Muscle of leg (tissue), 16 donors: ENCODE measurements at places on chromosomes 12 and 14. TPM values are rescaled to one million over a fixed set of nuclear protein-coding genes. Genes with fewer than 3 reads are reported as not detected.

The MSI1 gene
- total RNA-seq = 1.2 TPM

The LRRC10 gene
- not detected for total RNA-seq

The ZNF891 gene
- total RNA-seq = 1.9 TPM

The CD4 gene
- total RNA-seq = 3.1 TPM

The ALG10B gene
- total RNA-seq = 4.6 TPM

The CCDC177 gene
- total RNA-seq = under 0.01 TPM

The ALKBH1 gene
- 11.4 TPM for total RNA-seq

The KRT82 gene
- total RNA-seq = not detected

The MYF5 gene
- total RNA-seq = 31.1 TPM

The GPRC5D gene
- not detected for total RNA-seq

The CBLN3 gene
- 1.2 TPM for total RNA-seq

The B4GALNT3 gene
- 6.0 TPM for total RNA-seq

The CLEC4C gene
- total RNA-seq = not detected

The CLEC7A gene
- 1.2 TPM for total RNA-seq

The KERA gene
- 223 TPM for total RNA-seq

The CD69 gene
- 0.93 TPM for total RNA-seq

The APOF gene
- not detected for total RNA-seq

The AKAP6 gene
- total RNA-seq = 87.1 TPM

The MANSC4 gene
- not detected for total RNA-seq

The RNU7-1 gene
- total RNA-seq = not detected

The DNAJC22 gene
- 0.04 TPM for total RNA-seq

The GLT1D1 gene
- total RNA-seq = 0.71 TPM

The CLEC6A gene
- total RNA-seq = not detected

The DCP1B gene
- total RNA-seq = 8.3 TPM

The CEBPE gene
- 0.13 TPM for total RNA-seq

The ZFHX2 gene
- total RNA-seq = 0.35 TPM

The DDX51 gene
- total RNA-seq = 5.7 TPM

The SMCO2 gene
- not detected for total RNA-seq

The MGAT4C gene
- 1.1 TPM for total RNA-seq

The ACOT6 gene
- total RNA-seq = not detected

The DNAI7 gene
- total RNA-seq = 0.40 TPM

The PROX2 gene
- not detected for total RNA-seq

The CLEC1A gene
- 2.4 TPM for total RNA-seq

The HPD gene
- total RNA-seq = 0.04 TPM

The LMO3 gene
- total RNA-seq = 1.8 TPM

The RND1 gene
- total RNA-seq = 0.22 TPM

The SLC25A47 gene
- total RNA-seq = 0.09 TPM

The BEST3 gene
- 41.7 TPM for total RNA-seq

The OAS2 gene
- total RNA-seq = 1.8 TPM

The ADAM21 gene
- 0.09 TPM for total RNA-seq

The KRT85 gene
- total RNA-seq = not detected

The LRFN5 gene
- total RNA-seq = 10.0 TPM

The DDIT3 gene
- total RNA-seq = 28.3 TPM

The PPP4R4 gene
- 0.09 TPM for total RNA-seq

The APOLD1 gene
- 8.8 TPM for total RNA-seq

The MSRB3 gene
- 37.9 TPM for total RNA-seq

The PHLDA1 gene
- total RNA-seq = 15.3 TPM

The IQSEC3 gene
- 1.1 TPM for total RNA-seq

The TC2N gene
- total RNA-seq = 7.6 TPM

The SLC4A8 gene
- 0.80 TPM for total RNA-seq

The CPNE6 gene
- not detected for total RNA-seq

The TGFB3 gene
- 109 TPM for total RNA-seq

The KLRC4 gene
- 0.13 TPM for total RNA-seq

The FLVCR2 gene
- total RNA-seq = 11.0 TPM

The RASSF9 gene
- 2.3 TPM for total RNA-seq
